ENCODE measurements at places on chromosomes 12 and 14.
A peak's percentile ranks its signal among the peaks of the same experiment; 100 is the strongest.

DNA sequence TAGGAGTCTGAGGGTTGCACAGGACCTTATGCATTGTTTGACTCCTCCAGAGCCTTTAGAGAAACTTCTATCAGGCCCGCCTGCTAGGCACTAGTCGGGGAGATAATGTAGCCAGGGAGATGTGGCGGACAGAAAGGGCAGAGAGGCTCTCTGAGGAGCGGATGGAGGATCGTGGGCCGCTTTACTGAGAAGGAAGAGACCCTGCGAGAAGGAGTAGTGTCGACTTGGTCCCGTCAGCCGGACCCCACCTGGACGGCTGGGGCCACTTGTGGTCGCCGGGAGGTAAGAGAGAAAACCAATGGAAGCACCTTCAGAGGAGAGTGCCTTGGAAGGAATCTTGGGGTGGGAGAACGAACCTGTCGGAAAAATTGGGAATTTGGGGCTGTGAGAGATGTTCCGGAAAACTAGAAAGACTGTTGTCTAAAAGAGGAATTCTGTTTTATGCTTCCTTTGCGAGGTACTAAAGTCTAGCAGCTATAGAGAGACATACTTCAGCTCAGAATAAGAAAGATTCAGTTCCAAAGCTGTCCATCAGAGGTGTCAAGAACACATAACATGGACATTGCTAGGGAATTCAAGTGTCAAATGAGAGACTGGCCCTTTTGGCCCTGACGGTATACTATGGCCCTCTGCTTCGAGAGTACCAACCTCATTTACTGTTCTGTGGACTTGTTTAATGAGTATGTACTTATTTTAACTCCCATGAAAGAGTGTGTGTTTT is 660 bp upstream of the MCRS1 start:
- DNase-seq: no peak

DNA sequence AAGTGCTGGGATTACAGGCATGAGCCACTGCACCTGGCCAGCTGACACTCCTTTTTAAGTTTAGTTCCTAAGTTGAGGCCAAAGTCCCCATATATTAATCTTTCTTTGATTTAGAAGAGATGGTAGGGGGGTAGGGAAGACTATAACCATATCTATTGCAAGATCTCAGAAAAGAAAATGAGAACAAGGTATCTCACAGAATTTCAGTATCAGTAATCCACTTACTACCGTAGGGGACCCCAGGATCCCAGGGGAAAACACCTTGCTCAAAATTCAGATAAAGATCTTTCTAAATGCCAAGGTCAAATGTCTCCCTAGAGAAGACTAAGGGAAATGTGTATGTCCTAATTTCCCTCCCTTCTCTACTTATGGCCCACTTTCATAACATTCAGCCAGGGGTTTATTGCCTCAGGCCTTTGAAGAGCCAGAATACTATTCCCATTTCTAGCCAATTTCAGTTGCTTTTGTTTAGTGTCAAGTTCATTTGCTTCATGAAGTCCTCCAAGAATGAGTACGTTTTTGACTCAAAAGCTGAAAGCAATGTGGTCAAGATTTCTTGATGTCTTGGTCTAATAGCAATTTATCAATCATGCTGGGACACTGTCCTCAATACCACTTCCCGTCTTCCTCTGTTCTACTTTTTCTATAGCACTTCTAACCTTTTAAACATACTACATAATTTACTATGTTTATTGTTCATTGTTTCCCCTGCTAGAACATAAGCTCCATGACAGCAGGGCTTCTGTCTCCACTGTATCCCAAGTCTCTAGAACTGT is 86.3 kb downstream of the DCAF5 start:
- no peak for DNase-seq

DNA sequence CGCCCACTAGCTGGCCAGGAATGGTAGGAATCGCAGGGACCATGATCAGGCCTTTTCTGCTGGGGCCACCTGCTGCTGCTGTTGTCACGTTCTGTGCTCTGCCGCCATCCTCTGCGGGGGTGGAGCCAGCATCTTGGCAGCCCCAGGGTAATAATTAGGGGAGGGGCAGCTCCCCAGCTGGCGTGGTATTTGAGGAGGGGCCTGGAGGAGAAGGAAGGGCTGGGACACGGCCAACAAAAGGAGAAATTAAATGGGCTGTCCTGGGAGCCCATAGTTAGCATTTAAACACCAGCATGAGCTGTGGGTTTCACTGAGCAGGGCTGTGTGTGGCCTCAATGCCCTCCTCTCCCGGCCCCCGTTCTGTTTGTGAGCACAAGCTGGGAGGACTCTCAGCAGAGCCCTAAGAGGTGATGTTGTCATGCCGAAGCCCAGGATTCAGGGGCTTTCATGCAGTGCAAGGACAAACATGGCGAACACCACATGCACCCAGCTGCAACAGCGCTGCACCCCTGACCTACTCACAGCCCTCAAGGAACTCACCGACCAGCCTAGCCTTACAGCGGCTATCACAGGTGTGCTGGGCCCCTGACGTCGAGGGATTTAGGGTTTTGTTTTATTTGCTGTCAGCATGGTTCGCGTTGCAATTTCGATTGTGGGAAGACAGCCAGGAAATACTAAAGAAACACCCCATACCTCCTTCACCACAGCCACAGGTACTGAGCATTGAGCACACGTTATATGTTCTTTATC is 324.3 kb downstream of the CACNA1C start:
- no peak for DNase-seq

DNA sequence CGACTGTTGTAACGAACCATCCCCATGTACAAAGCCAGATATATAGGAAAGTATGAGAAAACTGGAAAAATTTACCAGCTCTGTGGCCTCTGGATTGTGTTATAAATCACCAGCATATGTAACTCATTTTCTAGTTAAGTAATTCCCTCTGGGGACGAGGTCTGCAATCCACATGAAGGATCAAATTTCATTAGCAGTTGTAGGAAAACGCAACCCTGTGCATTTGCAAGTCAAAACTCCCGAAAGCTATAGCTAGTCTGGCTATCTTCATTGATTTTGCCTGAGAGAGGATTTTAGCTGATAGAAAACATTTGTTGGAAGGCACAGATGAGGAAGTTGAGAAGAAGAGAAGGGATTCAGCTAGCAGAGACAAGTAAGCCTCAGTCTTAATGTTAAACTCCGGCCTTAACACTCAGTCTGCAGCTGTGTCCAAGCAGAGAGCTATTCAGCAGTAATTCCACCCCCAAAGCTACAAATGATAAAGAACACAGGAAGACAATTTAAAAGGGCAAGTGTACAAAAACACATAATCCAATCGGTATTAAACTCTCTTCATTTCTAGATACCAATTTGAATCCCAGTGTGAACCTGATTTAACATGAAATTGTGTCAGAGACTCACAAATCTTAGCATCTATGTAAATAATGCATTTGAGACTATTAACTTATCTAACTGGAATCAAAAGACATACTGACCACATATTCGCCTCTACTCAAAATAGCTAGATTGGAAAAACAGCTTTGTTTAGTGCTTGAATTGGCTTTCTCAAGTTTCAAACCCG is 54.2 kb upstream of the CERS5 start:
- no peak for DNase-seq

- DNase-seq: no peak
Measured at GRCh38 chr12:16163146-16163545, 114.3 kb downstream of the SLC15A5 start.

DNA sequence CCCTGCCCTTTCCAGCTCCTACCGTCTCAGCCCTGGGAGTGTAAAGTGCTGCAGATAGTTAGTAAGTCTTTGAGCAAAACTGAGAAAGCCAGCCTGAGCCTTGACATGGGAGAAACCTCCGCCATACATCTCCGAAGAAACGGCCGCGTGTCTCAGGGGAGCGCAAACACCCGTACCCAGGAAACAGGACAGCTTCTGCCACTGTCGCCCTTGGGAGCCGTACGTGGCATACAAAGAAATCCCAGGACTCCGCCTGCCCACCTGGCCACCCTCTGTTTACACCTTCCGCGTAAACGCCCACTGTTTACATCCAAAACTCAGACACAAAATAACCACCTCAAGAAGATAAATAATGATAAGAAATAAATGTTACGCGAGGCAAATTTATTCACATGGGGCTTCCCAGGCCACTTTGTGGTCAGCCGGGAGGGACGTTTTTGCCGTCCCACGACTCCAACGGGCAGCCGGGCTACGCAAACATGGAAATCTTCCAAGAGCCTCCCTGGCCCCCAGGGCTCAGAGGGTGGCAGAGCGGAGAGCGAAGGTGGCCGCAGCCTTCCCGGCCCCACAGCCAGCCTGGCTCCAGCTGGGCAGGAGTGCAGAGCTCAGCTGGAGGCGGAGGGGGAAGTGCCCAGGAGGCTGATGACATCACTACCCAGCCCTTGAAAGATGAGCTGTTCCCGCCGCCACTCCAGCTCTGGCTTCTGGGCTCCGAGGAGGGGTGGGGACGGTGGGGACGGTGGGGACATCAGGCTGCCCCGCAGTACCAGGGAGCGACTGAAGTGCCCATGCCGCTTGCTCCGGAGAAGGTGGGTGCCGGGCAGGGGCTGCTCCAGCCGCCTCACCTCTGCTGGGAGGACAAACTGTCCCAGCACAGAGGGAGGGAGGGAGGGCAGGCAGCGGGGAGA is at the start of gene BDKRB2:
BDKRB2 (plus strand) TSS at position 689 of the 908 bp plus-strand sequence. CDS start 32,269 bp downstream, outside the sequence.
- DNase-seq: no peak

DNA sequence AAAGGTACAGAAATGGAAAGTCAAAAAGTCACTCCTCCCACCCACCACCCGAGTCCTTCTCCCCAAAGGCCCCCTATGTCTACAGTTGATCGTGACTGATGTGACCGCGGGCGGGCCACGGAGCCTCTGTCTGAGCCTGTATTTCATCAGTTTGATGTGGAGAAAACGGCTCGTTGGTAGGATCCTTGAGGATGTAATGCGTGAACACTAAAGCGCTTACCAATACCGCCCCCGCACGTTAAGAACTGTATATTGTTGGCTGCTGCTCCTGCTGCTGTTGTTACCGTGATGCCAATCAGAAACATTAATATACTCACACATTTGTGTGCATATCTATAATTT is 24.6 kb upstream of the UBC start:
- DNase-seq: peak; percentile 28

DNA sequence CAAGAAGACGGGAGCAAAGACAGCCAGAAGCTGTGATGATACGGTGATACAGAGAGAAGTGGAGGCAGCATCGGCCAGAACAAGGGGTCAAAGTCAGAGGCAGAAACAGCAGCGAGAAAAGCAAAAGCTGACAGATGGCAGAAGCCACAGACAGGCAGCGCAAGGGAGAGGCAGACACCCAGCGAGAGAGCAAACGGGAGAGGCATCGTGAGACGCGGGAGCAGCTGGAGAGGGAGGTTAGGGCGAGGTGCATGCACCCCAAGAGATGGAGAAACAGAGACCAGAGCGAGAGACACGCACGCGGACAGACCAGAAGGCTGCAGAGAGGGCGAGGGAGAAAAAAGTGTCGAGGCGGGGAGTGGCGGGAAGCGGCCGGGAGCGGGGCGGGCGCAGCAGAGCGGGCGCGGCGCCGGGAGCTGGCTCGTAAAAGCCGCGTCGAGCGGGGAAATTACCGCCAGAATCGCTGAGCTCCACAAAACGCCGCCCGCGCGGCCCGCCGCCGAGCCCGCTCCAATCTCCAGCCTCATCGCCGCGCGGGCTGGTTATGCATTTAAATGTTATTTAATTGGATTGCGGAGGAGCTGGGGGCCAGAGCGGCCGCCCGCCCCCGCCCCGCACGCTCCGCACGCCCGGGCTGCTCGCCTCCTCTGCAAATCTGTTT is 15.6 kb downstream of the SMUG1 start:
- DNase-seq: peak; percentile 5

GRCh38 chr12:54215989-54216796 is 27.4 kb upstream of the SMUG1 start:
- DNase-seq: peak; percentile 51

- no peak for DNase-seq
Measured at GRCh38 chr12:93234641-93235040, 143.1 kb upstream of the NUDT4 start.
